ENCODE measurements at places on chromosomes 11 and 22.
A peak's percentile ranks its signal among the peaks of the same experiment; 100 is the strongest.

GRCh38 chr11:36292311-36292722 is 3.1 kb upstream of the COMMD9 start:
- peak; percentile 84 for DNase-seq

DNA sequence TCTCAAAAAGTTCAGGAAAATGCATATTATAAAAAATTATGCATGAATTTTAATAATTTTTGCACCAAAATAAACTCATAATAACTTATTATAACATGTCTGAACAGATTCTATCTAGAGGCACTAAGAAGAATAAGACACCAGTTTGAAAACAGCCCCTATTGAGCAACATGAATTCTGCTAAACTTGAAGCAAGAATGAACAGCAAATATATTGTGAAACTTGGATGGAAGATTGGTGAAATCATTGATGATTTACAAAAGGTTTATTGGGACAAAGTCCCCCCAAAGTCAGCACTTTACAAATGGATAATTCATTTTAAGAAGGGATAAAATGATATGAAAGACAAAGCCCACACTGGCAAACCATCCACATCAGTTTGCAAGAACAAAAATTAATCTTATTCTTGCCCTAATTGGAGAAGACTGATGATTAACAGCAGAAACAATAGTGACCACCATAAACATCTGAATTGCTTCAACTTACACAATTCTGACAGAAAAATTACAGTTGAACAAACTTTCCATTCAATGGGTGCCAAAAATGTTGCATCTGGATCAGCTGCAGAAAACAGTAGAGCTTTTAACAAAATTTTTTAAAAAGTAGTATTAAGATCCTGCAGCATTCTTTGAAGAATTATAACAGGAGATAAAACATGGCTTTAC is 257.5 kb upstream of the FAT3 start:
- no peak for DNase-seq

DNA sequence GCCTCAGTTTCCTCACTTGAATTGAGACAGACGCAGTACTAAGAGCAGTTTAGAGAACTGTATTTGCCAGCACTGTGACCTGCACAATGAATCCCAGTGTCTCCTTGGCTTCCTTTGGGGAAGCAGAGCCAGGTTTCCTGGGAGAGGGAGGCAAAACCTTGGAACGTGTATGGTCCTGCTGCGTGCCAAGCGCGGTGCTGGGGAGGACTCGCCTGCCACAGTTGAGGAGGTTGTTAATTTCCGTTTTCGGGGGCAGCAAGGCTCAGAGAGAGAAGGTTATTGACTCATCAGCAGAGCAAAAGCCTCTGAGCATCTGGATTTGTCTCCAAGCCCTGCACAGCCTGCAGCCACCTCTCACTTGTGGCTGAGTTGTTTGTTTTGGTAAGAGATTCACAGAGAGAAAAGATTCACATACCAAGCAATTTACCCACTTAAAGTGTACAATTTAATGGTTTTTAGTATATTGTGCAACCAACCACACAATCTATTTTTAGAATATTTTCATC is 10.8 kb downstream of the SYT12 start:
- no peak for DNase-seq

DNA sequence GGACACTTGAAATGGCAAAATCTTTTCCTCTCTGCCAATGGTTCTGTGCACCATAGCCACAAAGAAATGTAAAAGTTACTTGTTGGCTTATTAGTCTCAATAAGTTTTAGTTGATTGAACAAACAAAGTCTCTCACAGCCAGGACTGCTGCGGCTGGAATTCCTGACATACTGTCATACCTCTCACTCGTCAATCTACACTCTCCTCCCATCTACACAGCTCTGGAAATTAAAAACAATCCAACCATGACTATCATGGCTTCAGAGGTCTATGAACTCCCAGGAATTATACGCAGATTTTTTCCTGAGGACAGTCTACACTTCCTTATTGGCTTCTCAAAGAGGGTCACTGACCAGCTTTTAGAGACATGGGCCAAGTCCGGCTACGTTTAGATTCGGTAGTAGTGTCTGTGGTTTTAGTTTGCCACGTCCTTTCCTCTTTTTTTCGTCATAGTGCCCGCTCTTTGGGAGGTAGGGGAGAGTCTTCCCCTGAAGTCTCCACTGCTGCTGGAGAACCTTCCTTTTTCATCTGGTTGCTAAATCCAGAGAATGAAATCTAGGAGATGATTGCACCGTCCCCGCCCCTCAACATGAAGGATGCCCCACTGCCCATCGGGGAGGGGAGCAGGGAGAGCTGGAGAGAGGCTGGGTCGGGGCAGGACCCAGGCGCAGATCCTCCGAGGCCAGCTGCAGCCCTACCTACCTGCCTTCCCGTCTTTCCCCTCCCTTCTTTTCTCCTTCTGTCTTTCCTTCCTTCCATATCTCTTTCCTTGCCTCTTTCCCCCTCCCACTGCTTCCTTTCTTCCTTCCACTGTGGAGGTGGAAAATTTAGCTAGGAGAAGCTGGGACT is 1.0 kb upstream of the PLEKHB1 start:
- DNase-seq: no peak

DNA sequence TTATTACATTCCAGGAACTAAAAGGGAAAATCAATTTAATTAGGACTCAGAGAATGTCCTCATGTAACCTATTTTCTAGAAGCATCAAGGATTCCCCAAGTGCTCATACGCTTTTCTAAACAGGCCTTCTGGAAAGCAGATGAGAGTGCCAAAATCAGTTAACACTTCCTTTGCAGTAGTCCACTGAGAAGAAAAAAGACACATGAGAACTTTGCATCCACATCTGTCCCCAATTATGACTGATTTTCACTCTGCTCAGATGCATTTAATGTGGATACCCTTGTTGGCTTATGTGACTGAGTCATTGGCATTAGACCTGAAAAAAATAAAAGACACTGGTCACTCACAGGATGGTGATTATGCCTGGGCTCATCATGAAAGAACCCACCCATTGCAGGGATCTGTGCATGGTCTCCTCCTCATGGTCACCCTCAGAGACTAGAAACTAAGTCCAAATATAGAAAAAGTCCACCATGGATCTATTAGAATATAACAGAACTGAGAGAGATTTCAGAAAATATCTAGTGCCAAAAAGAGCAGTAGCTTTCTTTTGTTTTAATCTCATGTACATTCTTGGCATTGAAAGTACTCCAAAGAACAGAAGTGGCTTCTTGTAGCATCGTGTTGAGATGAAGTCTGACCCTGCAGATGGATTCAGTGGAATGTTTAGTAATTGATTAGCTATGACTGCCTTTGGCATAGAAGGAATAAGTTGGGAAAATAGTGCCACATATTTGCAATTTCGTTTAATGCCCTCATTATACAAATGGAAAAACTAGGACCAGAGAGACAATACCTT is 48.8 kb upstream of the FIBIN start:
- DNase-seq: no peak

- DNase-seq: no peak
These were observed 4.8 kb upstream of the PLA2G6 start for GRCh38 chr22:38186429-38186828.

DNA sequence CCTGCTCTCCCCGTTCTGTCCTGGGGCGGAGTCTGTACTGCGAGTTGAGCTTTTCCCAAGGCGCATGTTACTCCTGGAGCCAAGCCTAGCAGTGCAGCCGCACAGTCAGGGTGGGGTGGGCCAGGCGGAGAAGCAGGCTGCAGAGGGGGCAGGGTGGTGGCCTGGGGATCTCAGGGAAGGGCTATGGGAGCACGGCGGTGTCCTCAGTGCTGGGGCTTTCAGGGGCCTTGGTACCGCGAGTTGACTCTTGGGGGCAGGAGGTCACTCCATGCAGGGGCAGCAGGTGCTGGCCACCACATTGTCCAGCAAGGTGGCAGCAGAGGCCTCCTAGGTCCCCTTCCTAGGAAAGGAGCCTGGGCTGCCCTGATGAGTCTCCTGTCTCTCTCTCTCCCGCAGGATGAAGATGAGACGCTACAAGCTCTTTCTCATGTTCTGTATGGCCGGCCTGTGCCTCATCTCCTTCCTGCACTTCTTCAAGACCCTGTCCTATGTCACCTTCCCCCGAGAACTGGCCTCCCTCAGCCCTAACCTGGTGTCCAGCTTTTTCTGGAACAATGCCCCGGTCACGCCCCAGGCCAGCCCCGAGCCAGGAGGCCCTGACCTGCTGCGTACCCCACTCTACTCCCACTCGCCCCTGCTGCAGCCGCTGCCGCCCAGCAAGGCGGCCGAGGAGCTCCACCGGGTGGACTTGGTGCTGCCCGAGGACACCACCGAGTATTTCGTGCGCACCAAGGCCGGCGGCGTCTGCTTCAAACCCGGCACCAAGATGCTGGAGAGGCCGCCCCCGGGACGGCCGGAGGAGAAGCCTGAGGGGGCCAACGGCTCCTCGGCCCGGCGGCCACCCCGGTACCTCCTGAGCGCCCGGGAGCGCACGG is 14.9 kb upstream of the MIEF1 start:
- DNase-seq: no peak

GRCh38 chr11:78350646-78351165 is 66.9 kb downstream of the GAB2 start:
- no peak for DNase-seq

DNA sequence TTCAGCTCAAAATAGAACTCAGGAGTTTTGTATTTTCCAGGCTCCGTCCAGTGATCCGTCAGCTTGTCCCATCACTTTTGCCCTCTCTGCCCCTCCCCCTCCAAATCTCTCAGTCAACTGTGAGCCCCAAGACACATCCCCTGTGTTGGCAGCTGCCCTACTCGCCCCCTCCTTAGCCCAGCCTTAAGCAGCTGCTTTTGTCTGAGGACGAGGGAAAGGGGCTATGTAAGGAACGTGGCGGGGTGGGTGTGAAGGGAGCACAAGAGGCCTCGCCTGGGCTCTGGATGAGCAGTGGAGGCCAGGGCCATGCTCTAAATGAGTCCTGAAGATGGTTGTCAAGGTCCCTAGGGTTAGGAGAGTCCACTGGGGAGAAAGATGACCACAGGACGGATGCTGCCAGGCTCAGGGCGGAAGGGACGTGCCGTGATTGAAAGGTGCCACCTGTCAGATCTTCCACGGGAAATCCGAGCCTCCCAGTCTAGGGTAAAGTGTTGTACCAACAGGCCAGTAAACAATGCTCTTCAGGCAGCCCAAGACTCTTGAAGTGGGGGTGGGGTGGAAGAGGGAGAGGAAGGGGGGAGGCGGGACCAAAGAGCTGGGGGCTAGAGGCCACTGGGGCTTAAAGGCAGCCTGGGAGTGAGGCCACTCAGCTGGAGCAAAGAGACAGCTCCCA is at the start of gene SMTNL1:
Gene SMTNL1, plus strand, starts transcription at position 649 of the 673 bp plus-strand sequence. CDS start 5,048 bp downstream, outside the sequence.
- DNase-seq: no peak

DNA sequence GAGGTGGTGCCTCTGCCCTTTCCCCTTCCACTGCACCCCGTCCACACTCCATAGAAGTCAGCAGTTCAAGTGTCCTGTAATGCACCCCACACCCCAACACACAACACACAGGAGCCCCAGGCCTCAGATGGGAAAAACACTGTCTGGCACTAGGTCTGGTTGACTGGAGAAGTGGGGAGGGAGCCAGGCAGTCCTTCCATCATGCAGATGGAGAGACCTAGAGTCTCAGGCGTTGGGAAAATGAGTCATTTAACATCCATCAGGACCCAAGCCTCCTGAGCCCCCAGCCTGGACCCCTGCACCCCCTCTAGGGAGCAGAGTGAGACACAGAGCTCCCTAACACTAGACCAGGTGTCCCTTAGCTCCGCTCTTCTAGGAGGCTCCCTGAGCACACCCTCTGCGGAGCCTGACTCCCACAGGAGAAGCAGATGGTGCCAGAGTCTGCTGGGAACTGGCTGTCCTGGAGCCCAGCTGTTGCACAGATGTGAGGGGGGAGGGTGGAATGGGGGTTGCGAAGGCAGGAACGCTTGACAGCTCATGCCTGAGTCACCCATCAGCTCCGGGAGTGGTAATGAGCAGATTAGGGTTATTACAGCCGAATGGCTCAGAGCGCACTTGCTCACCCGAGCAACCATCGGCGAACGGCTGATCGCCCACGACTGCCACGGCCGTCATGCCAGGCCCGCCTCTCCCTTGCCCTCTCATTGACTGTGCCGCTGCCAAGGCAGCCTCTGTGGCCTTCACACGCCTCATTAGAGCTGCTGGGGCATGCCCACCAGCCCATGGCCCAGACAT is 22.1 kb upstream of the SYT7 start:
- no peak for DNase-seq

- no peak for DNase-seq
These were observed 30.6 kb downstream of the EXPH5 start for GRCh38 chr11:108562746-108563581.

GRCh38 chr11:118608360-118609227 is 1.2 kb downstream of the PHLDB1 start:
- DNase-seq: peak; percentile 67

- no peak for DNase-seq
These were observed 72.3 kb downstream of the BBOX1 start for GRCh38 chr11:27112946-27113345.

- no peak for DNase-seq
These were observed 82.8 kb downstream of the NAT10 start for GRCh38 chr11:34188181-34188580.

- no peak for DNase-seq
These were observed 179.6 kb downstream of the BLID start for GRCh38 chr11:121936370-121936769.

GRCh38 chr11:70060611-70061293 is 17.4 kb upstream of the ANO1 start:
- no peak for DNase-seq

GRCh38 chr11:47383071-47383470 is 4.7 kb upstream of the SPI1 start:
- no peak for DNase-seq

DNA sequence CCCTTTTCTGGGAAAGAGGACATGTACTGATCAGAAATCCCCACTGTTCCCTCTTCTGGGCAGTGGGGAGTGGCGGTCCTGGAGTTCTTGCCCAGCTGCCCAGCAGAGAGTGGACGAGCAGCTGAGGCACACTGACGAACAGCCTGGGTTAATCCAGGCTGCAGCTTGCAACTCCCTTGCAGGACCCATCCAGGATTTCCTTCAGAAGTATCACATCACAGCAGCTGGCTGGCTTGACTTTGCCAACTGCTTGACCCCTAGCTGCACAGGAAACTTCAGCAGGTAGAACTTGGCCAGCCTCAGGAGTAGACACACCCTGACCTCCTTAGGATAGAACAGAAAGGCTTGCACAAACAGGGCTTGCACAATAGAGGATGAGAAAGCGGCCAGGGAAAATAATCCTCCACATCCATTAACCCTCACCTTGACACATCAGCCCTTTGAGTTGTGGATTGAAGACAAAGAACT is 27.9 kb upstream of the FZD4 start:
- DNase-seq: no peak

- DNase-seq: no peak
These were observed 8.3 kb downstream of the TSPO start for GRCh38 chr22:43159484-43160178.

GRCh38 chr11:45722144-45722543 is 56.7 kb upstream of the CHST1 start:
- no peak for DNase-seq

DNA sequence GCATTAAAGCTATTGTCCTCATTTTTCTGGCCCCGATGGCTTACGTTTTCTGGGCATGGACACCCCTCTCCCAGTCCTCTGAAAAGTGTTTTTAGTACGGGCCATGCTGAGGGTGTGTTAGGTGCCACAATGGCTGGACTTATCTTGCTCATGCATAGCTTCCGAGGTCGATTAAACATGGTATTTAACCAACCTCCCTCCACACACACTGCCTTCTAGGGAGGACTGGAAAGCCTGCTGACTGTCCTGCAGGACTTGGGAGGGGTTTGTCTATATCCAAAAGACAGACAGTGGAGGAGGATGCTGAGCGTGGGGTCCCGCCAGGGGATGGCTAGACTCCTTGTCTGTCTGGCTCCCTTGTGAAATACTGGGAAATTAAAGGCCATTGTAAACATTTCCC is 95.3 kb downstream of the FBXO7 start:
- no peak for DNase-seq
